Activated CD4-positive, alpha-beta T cell treated with anti-CD3 and anti-CD28 coated beads, Interleukin-2, amount 50 U/mL, for 1 hour (primary cell): ENCODE measurements at places on chromosomes 13 and 19.
A peak's percentile ranks its signal among the peaks of the same experiment; 100 is the strongest.

DNA sequence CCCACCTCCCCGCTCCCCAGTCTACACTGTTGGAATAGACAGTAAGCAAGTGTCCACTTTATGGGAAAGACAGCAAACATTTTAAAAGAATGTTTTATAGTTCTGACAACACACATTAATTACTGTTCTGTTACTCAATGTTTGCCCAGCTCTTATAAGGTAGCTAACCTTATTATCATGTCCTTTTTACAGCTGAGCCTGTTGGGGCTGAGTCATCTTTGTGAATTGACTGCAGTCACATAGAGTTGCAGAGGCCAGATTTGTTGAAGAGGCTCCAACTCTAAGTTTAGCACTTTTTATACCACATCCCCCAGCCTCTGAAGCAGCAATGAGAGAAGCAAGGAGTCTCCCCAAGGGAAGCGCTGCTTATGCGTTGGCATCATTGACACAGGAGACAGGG is 76.2 kb downstream of the C13orf42 start:
- no peak for DNase-seq

GRCh38 chr19:17097593-17098126 is 22.1 kb downstream of the MYO9B start:
- no peak for DNase-seq

DNA sequence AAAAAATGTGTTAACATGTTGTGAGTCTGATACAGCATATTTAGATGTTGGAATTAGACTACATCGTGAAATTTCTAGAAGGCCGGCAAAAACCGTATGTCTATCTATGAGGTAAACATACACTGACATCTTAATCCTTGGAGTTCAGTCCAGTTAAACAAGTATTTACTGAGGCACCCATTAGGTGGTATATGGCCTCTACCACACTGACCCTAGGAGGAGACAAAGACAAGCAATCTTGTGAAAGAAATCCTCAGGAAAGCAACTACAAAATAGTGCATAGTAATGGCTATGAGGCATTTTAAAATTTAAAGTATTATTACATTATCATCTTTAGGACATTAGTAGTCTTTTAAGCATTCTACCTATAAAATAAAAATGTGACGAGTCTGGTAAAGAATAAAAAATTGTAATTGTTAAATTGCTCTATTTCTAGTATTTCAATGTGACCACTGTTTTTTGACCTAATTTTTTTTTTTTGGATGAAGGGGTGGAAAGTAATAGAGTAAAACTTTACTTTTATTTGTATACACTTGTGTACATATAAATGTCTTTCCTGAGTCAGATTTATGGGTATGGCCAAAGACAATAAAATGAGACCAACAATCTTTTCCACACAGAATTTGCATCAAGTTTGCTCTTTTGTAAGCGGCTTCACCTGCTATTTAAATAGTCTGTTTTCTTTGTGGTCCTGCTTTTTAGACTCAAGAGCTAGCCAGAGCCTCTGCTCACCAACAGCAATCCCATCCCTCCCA is 50.5 kb downstream of the KATNAL1 start:
- no peak for DNase-seq

DNA sequence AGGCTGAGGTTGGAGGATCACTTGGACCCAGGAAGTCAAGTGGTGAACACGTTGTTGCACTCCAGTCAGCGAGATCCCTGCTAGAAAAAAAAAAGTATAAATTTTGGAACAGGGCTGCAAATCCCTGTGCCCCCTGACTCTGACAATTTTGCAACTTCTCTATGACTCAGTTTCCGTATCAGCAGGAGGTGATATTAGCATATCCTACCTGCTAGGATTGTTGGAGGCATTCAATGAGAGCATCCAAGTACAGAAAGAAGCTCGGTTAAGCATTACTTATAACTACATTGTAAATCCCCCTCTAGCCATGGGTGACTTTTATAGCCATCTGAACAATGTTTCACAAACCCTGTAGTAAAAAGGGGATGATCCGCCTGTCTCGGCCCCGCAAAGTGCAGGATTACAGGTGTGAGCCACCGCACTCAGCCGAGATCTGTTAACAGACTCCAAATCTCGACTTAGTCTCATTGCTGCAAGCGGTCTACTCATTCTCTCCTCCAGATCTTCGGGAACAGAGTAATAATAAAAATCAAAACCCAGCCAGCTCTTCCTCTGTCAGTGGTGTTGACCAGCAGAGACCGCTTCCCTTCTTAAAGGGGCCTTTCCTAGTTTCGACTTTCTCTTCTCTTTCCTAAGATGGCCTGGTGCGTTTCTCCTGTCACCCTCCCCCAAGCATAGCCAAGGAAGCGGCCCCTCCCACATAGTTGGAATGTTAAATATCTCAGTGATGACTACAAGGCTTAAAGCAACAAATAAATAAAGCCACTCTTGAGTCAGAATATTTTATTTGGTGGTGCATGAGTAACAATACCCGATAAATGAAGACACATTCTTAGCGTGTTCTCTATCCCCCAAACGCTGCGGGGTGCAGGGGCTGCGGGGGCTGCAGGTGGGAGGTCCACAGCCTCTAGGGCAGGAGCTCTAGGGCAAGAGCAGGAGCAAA is 10.3 kb upstream of the BICRA start:
- DNase-seq: no peak

- DNase-seq: no peak
Observed at GRCh38 chr13:29099781-29100406, 279.8 kb downstream of the MTUS2 start.

- DNase-seq: no peak
Observed at GRCh38 chr13:109476001-109476400, 310.4 kb downstream of the IRS2 start.

- no peak for DNase-seq
Observed at GRCh38 chr13:112874751-112875300, 94.2 kb upstream of the MCF2L start.

DNA sequence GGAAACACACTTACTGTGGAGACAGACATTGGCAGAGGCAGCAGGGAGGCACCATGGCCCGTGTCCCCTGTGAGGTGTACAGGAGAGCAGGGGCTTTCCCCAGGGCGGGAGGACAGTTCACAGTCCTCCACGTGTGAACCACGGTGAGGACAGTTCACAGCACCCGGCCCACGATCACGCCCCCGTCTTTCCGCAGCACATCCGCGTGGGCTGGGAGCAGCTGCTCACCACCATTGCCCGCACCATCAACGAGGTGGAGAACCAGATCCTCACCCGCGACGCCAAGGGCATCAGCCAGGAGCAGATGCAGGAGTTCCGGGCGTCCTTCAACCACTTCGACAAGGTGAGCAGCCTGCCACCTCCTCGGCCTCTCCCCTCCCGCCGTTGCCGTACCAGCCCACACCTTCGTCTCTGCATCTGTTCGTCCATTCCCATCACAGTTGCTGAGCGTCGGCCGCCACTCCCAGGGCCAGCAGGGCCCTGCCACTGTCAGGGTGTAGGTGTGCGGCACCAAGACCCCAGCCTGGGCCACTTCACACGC is 17.4 kb downstream of the CAPN12 start:
- no peak for DNase-seq

DNA sequence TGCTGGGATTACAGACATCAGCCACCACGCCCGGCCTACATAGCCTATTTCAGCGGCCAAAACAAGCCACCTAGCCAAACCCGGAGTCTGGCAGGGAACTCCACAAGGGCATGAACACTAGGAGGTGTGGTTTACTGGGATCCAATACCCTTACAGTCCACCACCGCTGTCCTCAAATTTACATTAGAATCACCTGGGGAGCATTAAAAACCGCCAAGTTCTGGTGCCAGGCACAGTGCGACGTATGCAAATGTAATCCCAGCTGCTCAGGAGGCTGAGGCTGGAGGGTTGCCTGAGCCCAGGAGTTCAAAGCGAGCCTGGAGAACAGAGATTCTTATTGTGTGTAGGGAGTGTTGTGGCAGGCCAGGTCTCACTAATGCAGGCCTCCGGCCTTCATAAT is 4.2 kb upstream of the AP1M1 start:
- no peak for DNase-seq

DNA sequence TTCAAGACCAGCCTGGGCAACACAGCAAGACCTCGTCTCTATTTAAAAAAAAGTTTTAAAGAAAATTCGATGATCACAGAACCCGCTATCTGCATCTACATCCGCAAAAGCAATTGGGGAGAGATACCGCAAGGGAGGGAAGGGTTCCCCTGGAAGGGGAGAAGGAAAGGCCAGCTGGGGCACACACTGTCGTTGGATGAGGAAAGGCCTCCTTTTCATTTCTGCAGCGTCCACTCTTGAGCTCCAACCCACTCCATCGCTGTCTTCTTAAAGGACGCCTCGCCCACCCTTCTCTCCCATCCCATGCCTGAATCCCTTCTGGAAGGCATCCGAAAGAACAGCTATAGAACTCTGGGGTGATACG is 3.2 kb upstream of the PRKCG start:
- no peak for DNase-seq

- no peak for DNase-seq
Observed at GRCh38 chr13:107373551-107373950, 805.6 kb upstream of the ARGLU1 start.

DNA sequence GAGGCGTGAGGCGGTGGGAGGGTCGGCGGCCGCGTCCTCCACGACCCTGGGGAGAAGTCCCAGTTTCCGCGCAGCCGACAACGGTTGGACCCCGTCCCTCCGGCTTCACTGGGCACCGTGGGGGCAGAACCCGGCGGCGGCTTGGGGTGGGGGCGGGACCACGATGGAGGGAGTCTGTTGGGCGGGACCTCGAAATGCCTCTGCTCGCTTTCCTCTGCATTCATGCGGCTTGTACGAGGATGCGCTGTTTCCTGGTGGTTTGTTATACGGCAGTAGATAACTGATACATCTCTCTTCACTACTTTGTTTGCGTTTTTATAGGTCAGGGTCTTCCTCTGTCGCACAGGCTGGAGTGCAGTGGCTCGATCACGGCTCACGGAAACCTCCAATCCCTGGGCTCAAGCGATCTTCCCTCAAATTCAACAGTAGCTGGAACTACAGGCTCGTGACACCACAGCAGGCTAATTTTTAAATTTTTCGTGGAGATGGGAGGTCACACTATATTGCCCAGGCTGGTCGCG is 24.6 kb upstream of the ZNF846 start:
- peak; percentile 57 for DNase-seq

DNA sequence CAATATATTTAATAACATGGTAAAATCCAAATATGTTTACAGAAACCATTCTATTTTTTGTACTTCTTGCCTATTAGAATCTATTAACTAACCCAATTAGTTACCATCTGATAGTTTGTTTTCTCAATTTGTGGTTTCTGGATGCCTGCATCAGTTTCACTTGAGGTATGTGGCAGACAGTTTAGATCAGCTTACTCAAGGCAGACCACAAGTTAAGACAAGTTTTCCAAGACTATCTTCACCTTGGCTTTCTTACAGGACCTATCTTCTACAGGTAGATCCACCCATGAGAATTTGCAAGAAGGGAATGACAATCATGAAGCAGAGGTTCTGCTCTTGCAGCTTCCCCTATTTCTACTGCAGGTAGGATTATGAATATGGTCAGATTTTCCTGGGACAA is 458.6 kb downstream of the DACH1 start:
- no peak for DNase-seq

GRCh38 chr13:53631511-53631910 is 602.9 kb downstream of the OLFM4 start:
- DNase-seq: no peak
